ENCODE measurements at places on chromosomes 4 and X.

DNA sequence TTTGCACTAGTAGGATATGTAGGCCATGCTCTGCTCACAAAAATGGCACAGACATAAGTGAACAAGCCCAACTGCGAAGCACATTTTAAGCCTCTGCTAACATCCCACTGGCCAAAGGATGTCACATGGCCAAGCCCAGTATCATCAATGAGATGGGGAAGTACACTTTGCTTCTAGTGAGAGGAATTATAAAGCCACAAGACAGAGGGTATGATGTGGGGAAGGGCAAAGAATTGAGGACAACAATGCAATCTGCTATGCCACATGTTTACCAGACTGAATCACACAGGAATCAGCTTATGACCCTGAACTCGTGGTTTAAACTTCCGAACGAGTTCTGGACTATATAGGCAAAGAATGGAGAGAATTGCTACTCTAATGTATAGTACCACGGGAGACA lies 39.1 kb downstream of the SUPT20HL1 start:
- no peak for DNase-seq

DNA sequence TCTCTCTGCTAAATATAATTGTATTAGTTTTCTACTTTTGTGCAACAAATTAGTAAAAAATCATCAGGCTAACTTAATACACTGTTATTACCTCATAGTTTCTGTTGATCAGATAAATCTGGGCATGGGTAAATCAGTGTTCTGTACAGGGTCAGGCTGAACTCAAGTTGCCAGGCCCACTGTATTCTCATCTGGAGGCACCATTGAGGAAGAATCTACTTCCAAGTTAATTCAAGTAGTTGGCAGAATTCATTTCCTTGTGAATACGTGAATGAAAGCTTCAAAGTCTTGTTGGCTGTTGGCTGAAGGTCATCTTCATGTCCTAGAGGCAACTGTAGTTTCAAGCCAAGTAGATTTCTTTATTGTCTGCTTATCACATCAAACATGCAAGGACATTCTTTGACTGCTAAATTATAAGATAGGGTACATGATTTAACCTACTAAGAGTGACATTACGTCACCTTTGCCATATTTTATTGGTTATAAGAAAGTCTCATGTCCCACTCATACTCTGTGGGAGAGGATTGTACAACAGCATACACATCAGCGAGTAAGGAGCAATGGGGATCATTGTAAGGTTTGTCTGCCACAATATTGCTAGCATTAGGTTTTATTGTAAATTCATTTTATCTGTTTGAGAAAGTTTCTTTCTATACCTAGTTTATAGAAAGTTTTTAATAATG lies 1219.0 kb downstream of the ARAP2 start:
- DNase-seq: no peak

- no peak for DNase-seq
These were observed 123.9 kb downstream of the DCHS2 start for GRCh38 chr4:154367659-154368058.

DNA sequence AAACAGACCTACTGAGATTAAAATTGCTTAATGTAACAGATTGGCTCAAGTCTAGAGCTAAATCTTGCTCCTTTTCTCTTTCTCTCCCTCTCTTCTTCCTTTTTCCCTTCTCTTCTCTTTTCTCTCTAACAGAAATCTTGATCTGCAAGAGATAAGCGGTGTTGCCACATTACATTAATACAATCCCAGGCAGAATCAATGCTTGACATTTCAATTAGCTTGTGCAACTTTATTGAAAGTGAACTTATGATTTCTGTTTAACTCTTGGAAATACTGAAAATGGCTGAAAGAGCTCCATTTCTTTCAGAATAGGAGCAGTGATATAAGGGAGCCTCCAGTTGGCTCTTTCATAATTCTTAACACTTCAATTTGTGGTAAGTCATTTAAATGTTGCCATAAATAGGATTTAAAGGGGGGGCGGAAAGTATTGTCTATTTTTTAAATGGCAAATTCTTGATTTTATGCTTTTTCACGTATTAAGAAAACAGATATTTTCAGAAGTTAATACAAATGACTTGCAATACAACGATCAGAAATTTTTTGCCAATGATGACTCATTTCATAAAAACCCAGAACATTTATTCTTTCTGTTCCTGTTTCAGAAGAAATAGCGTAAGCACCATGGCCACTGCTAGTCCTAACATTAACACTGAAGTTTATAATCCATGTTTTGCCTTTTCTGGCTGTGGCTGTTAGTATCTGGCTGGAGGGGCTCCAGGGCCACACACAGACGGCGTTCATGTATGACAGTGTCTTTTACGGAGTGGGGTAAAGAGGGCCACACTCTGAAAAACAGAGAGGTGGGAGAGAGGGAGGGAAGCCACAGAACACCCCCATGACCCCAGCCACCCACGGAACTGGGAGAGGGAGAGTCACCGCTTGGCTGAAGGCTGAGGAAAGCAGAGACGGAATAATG lies 115.7 kb upstream of the FAT1 start:
- DNase-seq: no peak

DNA sequence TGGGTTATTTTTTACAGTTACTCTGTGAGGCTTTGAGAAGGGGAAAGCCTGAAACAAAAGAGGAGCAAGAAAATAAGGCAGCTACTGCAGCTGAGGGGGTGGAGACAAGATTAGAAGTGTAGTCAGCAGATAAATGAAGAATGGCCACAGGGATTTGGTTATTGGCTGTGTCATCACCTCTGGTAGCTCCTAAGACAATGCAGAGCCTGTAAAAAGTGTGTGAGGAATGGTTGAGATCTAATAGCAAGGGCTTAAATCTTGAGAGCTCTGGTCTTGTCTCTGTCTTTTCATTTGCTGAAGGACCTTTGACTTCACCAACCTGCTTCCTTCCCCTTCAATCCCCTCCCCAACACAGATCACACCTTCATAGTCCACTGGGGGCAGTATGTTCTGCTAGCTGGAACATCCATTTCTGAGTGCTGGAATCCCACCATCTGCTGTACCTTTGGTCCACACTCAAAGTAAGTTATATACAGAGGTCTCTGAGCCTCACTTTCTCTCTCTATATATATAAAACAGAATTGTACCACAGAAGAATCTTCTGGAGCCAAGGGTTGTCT lies 213.7 kb upstream of the ZIC3 start:
- no peak for DNase-seq

GRCh38 chrX:100931925-100932285 lies 3.2 kb upstream of the XKRX start:
- no peak for DNase-seq

GRCh38 chrX:132592880-132593279 lies 104.0 kb upstream of the MBNL3 start:
- DNase-seq: peak; percentile 3

DNA sequence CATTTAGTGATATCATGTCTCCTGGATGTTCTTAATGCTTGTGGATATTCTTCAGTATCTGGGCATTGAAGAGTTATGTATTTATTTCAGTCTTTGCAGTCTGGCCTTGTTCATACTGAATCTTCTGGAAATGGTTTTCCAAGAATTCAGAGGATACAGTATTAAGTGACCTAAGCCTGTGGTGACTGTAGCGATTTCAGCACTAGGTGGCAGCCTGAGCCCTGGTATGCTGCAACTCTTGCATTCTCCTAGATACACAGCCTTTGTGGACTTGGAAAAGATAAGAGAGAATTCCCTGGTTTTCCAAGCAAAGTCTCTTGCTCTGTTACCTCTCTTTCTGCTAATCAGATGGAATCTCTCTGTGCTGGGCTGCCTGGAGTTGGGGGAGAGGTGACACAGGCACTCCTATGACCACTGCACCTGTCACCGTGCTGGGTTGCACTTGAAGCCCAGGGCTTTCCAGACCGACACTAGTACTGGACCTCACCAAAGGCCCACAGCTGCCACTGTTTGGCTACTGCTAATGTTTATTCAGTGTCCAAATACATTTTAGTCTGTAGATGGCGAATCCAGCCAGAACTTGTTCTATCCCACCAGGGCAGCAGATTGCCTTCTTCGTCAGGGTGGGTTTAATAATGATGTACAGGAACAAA lies 19.3 kb upstream of the SPIN2A start:
- no peak for DNase-seq

- DNase-seq: no peak
These were observed 26.5 kb downstream of the RASGEF1B start for GRCh38 chr4:81445196-81445595.

GRCh38 chr4:3677748-3678070 lies 88.5 kb upstream of the ADRA2C start:
- no peak for DNase-seq

- no peak for DNase-seq
These were observed 12.4 kb downstream of the CTSO start for GRCh38 chr4:155941085-155941790.

GRCh38 chrX:40871385-40872082 lies 136.2 kb upstream of the MED14 start:
- DNase-seq: no peak

GRCh38 chrX:6266041-6266440 lies 37.4 kb upstream of the NLGN4X start:
- no peak for DNase-seq

DNA sequence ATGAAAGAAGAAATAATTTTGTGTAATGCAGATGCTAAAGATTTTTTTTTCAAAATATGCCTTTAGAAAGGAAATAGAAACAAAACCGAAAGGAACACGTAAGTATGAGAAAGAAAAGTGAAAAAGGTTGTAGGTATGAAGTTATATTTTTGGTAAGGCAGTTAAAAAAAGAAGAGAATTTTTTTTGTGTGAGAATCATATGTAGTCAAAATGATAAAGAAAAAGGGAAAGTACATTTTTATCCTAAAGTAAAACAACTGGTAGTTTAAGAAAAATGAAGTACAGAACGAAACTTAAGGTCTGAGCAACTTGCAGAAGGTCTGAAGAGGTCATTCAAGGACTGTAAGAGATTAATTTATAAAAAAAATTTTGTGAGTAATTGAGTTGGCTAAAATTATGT lies 164.0 kb upstream of the TRAM1L1 start:
- no peak for DNase-seq

DNA sequence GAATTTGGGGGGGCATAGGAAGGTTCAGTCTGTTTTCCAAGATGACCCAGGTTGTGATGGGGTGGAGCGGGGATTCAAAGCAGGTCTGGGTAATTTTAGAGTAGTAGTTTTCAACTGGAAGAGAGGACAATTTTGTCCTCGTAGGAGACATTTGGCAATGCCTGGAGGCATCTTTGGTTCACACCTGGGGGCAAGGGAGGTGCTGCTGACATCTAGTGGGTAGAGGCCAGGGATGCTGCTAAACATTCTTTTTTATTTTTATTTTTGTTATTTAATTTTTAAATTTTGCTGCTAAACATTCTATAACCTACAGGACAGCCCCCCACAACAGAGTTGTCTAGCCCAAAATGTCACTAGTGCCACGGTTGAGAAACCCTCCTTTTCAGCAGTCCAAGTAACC lies 1.9 kb downstream of the RAB9A start:
- no peak for DNase-seq

- DNase-seq: no peak
These were observed 159.4 kb downstream of the ANTXR2 start for GRCh38 chr4:79913581-79913980.

DNA sequence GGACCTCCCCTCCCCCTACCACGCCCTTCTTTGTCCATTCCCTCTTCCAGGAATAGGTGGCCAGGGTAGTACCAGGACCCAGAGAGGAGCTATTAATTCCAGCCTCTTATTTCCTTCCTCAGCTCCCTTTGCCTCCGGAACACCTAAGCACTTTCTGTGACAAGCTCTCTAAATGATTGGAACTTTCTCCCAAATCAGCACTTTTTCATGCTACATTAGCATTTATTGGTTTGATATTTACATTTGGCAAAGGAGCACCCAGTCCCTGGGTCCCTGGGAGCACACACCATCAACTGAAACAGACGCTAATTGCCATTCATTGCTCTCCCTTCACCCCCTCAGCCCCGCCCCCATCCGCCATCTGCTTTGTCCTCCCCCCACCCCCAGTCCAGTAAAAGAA lies 182.0 kb upstream of the BCOR start:
- no peak for DNase-seq

- DNase-seq: no peak
These were observed 35.9 kb downstream of the SYTL4 start for GRCh38 chrX:100695991-100696390.

DNA sequence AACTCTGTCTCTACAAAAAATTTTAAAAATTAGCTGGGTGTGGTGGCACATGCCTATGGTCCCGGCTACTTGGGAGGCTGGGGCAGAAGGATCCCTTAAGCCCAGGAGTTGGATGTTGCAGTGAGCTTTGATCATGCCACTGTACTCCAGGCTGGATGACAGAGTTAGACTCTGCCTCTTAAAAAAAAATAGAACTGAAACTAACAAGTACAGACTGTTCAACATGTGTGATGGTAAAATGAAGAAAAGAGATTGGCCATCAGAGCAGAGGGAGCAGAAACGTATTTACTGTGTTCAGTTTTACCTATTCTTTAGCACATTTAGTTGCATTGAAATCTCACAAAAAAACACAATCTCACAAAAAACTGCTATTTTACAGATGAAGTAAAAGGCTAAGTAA lies 77.9 kb upstream of the NAP1L5 start:
- DNase-seq: no peak

GRCh38 chr4:138190452-138190858 lies 51.7 kb downstream of the SLC7A11 start:
- peak; percentile 52 for DNase-seq

DNA sequence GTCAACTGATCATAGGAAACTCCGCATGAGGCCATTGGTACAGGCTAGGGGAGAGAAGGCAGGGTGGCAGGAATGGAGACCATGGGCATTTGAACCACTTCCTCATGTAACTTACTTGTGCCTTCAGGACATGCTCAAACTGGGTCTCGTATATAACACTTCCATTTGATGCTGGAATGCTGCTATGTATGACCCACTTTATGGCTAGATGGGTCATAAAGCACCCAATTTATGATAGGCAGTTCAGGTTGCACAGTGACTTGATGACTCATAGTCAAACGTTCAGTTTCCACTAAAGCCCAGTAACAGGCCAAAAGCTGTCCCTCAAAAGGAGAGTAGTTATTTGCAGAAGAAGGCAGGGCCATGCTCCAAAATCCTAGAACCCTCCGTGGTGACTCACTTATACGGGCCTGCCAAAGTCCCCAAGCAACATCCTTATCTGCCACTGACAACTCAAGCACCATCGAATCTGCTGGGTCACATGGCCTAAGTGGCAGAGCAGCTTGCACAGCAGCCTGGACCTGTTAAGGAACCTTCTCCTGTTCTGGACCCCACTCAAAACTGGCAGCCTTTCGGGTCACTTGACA lies 236.4 kb downstream of the ZC4H2 start:
- DNase-seq: no peak

- DNase-seq: no peak
These were observed 149.5 kb upstream of the MBNL3 start for GRCh38 chrX:132638313-132638712.

GRCh38 chrX:16633754-16634153 lies 16.2 kb upstream of the S100G start:
- no peak for DNase-seq

GRCh38 chrX:39645178-39645895 lies 452.4 kb downstream of the BCOR start:
- DNase-seq: no peak

- DNase-seq: no peak
These were observed 74.3 kb downstream of the TMEM156 start for GRCh38 chr4:38957893-38958292.

- DNase-seq: no peak
These were observed 6.2 kb upstream of the PLCXD1 start for GRCh38 chrX:274904-275475.

GRCh38 chrX:130055899-130056298 lies 54.4 kb downstream of the ELF4 start:
- DNase-seq: no peak

- peak; percentile 56 for DNase-seq
These were observed 237 bp downstream of the ANKRD17 start for GRCh38 chr4:73258436-73258685.

- no peak for DNase-seq
These were observed 227.2 kb upstream of the HDX start for GRCh38 chrX:84729408-84729807.

Data from germinal center (tissue), 1 donor.